ENCODE measurements at places on chromosomes 4 and X. TPM values are rescaled to one million over a fixed set of nuclear protein-coding genes. Genes with fewer than 3 reads are reported as not detected.

GRCh38 chr4:126742048-126742447 is 890.7 kb upstream of the INTU start:
- H3K36me3 ChIP-seq = no peaks in the 10 kb centered on the region
- H3K4me1 ChIP-seq = no peaks in the 10 kb centered on the region
- no peak overlapping the region for H3K27ac ChIP-seq
- H3K27me3 ChIP-seq = no peaks in the 10 kb centered on the region
- no peak overlapping the region for H3K4me3 ChIP-seq
- no peak for DNase-seq

- no peak overlapping the region for H3K27ac ChIP-seq
- no peak for DNase-seq
These were observed 132.6 kb downstream of the SCFD2 start for GRCh38 chr4:53233114-53233795.

DNA sequence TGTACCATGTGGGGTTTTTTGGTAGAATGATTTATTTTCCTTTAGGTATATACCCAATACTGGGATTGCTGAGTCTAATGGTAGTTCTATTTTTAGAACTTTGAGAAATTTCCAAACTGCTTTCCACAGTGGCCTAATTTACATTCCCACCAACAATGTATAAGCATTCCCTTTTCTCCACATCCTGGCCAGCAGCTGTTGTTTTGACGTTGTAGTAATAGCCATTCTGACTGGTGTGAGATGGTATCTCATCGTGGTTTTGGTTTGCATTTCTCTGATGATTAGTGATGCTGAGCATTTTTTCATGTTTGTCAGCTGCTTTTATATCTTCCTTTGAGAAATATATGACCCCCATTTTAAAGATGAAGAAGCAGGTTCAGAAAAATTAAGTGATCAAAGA is 153.7 kb downstream of the CBR4 start:
- no peak for DNase-seq
- no peak overlapping the region for H3K4me3 ChIP-seq
- H3K36me3 ChIP-seq = no peaks in the 10 kb centered on the region
- peaks cover 4% of the 10 kb centered on the region for H3K4me1 ChIP-seq
- H3K27me3 ChIP-seq = no peaks in the 10 kb centered on the region

DNA sequence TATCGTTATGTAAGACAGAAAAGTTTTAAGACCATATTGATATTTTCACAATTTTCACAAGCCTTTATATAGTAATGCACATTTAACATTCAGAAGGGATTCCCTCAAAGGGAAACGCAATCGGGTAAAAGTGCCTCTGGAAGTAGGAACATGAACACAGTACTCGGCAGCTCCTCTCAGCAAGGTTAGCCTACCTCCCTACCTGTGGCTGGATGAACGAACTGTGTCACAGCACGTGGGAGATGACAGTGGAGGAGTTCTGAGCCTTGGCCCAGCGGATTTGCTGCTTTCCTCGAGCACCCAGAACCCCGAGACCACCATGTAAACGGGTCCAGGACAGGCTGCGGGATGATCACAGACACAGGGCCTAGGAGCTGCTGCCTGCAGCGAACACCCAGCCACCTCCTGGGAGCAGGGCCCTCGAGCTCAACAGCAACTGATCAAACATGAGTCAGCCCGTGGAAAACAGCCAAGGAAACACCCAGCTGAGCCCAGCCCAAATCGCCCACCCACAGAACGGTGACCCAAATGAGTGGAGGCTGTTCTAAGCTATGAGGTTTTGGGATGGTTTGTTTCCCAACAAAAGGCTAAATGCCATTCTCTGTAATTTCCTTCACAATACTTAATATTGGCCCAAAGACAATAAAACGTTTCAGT is 30.4 kb downstream of the FAT1 start:
- H3K27me3 ChIP-seq = no peaks in the 10 kb centered on the region
- peaks cover 36% of the 10 kb centered on the region for H3K4me1 ChIP-seq
- no peak for DNase-seq
- no peak overlapping the region for H3K27ac ChIP-seq
- H3K36me3 ChIP-seq = no peaks in the 10 kb centered on the region
- no peak overlapping the region for H3K4me3 ChIP-seq

GRCh38 chrX:147847999-147848398 is 63.7 kb upstream of the FMR1 start:
- H3K27me3 ChIP-seq = no peaks in the 10 kb centered on the region
- no peaks in the 10 kb centered on the region for H3K36me3 ChIP-seq
- no peaks in the 10 kb centered on the region for H3K4me1 ChIP-seq
- H3K27ac ChIP-seq = no peak overlapping the region
- H3K4me3 ChIP-seq = no peak overlapping the region
- no peak for DNase-seq

DNA sequence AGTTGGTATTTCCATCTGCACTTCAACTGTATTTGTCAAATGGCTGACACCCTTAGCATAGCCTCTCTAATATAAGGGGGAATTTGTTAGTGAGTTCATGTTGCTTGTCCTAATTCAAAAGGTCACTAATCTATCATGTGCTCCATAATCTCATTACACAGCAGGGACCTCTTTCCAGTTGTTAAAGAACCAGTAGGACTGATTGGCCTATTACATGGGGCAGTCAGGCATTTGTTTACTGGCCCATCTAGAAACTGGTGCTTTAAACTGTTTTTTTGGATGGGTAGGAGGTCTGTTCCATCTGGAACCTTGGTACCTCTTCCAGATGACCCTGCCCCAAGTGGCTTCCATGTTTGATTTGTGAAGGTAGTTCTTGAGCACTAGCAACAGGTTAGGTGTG is 11.4 kb downstream of the ANK2 start:
- no peak for DNase-seq
- no peak overlapping the region for H3K4me3 ChIP-seq
- H3K4me1 ChIP-seq = peaks cover 15% of the 10 kb centered on the region
- H3K27ac ChIP-seq = no peak overlapping the region
- H3K36me3 ChIP-seq = no peaks in the 10 kb centered on the region
- H3K27me3 ChIP-seq = no peaks in the 10 kb centered on the region

GRCh38 chr4:105677709-105678108 is 30.8 kb downstream of the INTS12 start:
- H3K36me3 ChIP-seq = no peaks in the 10 kb centered on the region
- peaks cover 13% of the 10 kb centered on the region for H3K4me1 ChIP-seq
- H3K4me3 ChIP-seq = no peak overlapping the region
- H3K27ac ChIP-seq = no peak overlapping the region
- no peak for DNase-seq
- no peaks in the 10 kb centered on the region for H3K27me3 ChIP-seq

DNA sequence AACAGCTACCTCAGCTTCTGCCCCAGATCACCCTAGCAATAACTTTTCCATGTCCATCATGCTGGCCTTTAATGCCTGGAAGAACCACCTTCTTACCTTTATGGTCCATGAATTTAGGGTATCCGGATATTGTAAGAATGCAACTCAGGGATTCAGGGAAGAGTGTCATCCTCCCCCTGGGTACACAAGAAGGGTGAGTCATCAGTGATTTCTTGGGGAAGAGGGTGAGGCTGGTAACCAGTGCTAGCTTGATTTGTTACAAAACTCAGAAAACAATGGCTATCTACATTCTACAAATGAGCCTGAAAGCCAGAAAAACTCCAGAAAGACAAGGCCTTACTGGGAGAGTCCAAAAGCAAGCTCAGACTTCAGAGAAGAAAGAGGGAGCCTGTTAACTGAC is 10.4 kb upstream of the NALF2 start:
- no peak overlapping the region for H3K4me3 ChIP-seq
- no peaks in the 10 kb centered on the region for H3K4me1 ChIP-seq
- no peak overlapping the region for H3K27ac ChIP-seq
- DNase-seq = no peak
- no peaks in the 10 kb centered on the region for H3K27me3 ChIP-seq
- no peaks in the 10 kb centered on the region for H3K36me3 ChIP-seq

GRCh38 chrX:56733459-56734046 is 4.5 kb downstream of the NBDY start:
- no peaks in the 10 kb centered on the region for H3K27me3 ChIP-seq
- no peak overlapping the region for H3K4me3 ChIP-seq
- peak; percentile 73 for DNase-seq
- H3K4me1 ChIP-seq = no peaks in the 10 kb centered on the region
- H3K27ac ChIP-seq = no peak overlapping the region

- 0 out of 2 replicates have a peak, but pooled peaks cover 2% of the 10 kb centered on the region for H3K4me1 ChIP-seq
- H3K36me3 ChIP-seq = no peaks in the 10 kb centered on the region
- no peak for DNase-seq
- H3K4me3 ChIP-seq = no peak overlapping the region
These were observed 13.6 kb downstream of the GASK1B start for GRCh38 chr4:158159054-158159717.

DNA sequence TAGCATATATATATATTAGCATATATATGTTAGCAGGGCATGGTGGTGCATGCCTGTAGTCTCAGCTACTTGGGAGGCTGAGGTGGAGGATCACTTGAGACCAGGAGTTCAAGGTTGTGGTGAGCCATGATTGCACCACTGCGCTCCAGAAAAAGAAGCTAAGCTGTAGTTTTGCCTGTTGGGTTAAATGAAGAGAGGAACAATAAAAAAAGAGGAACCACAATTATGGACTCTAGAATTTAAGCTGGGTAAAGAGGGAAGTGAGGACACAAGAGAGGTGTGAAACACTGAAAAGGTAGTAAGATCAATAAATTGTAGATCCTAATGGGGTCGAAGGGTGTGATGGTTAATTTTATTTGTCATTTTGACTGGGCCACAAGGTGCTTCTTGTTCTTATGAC is 40.5 kb upstream of the HSD17B10 start:
- no peak overlapping the region for H3K27ac ChIP-seq
- H3K4me3 ChIP-seq = no peak overlapping the region
- H3K27me3 ChIP-seq = no peaks in the 10 kb centered on the region
- H3K36me3 ChIP-seq = no peaks in the 10 kb centered on the region
- no peaks in the 10 kb centered on the region for H3K4me1 ChIP-seq

- no peaks in the 10 kb centered on the region for H3K36me3 ChIP-seq
- H3K4me1 ChIP-seq = no peaks in the 10 kb centered on the region
- no peak overlapping the region for H3K27ac ChIP-seq
- H3K4me3 ChIP-seq = no peak overlapping the region
- DNase-seq = no peak
These were observed 129.8 kb downstream of the TBCK start for GRCh38 chr4:106186201-106186600.

DNA sequence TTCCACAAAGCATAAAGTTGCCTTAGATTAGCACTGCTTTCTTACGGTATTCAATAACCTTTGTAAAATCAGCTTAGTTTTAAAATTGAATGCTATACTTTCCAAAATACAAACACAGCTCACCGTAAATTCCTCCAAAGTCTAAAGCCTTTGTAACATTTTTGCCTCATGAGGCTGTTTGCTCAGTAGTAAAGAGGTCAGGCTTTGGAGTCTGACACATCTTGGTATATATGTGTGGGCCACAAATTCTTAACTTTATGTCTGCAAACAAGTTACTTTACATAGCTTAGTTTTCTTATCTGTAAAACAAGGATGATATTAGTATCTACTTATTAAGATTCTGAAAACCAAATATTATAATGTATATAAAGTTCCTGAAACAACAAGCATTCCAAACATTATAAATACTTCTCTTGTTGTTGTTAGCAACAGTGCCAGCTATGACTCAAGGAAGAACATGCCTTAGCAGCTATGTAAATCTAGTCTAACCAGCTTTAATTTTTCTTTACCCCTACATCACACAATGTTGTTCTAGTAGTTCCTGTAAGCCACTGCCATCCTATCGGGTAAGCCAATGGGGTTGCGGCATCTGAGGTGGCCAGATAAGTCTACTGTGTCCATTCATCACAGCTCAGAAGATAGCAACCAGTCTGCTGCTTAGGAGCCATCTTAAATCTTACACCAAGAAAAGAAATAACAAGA is 709.0 kb downstream of the KLHL13 start:
- H3K27me3 ChIP-seq = no peaks in the 10 kb centered on the region
- H3K36me3 ChIP-seq = no peaks in the 10 kb centered on the region
- no peak for DNase-seq
- H3K4me3 ChIP-seq = no peak overlapping the region
- no peak overlapping the region for H3K27ac ChIP-seq
- no peaks in the 10 kb centered on the region for H3K4me1 ChIP-seq

- no peak overlapping the region for H3K4me3 ChIP-seq
- H3K36me3 ChIP-seq = no peaks in the 10 kb centered on the region
These were observed 192.7 kb downstream of the RBMX2 start for GRCh38 chrX:130594453-130594916.

- peak; percentile 57 for DNase-seq
- no peaks in the 10 kb centered on the region for H3K4me1 ChIP-seq
- no peaks in the 10 kb centered on the region for H3K36me3 ChIP-seq
- no peaks in the 10 kb centered on the region for H3K27me3 ChIP-seq
These were observed 39.0 kb upstream of the CD99 start for GRCh38 chrX:2652106-2652505.

- H3K4me1 ChIP-seq = no peaks in the 10 kb centered on the region
- no peak overlapping the region for H3K27ac ChIP-seq
- DNase-seq = no peak
- H3K36me3 ChIP-seq = no peaks in the 10 kb centered on the region
- no peaks in the 10 kb centered on the region for H3K27me3 ChIP-seq
These were observed 94.5 kb upstream of the APOOL start for GRCh38 chrX:84909151-84909550.

DNA sequence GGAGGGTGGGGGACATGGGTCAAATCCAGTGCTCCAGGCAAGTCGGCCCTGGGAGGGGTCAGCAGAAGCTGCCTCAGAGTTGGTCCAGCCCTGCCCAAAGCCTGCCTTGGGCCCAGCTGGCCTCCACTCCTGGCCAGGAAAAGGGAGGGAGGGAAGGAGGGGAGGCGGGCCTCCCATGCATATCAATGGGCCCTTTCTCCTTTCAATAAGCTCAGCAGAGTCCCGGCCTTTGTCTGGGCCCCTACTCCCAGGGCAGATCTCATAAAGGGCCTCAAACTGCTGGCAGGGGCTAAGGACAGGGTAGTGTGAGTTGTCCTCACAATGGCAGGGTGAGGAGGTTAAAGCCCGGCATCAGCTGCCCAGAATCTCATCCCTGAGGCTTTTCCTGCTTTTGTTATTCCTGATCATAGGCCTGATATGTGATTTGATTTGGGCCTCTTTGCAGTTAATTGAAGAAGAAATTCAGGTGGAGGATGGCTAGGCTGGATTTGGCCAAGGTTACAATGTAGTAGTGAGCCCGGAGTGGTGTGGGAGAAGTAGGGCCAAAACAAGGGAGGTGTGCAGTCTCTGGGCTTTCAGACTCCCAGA is 121.1 kb upstream of the ATP6AP2 start:
- H3K36me3 ChIP-seq = no peaks in the 10 kb centered on the region
- H3K27ac ChIP-seq = no peak overlapping the region
- no peaks in the 10 kb centered on the region for H3K4me1 ChIP-seq
- H3K27me3 ChIP-seq = no peaks in the 10 kb centered on the region
- no peak overlapping the region for H3K4me3 ChIP-seq
- peak; percentile 59 for DNase-seq

GRCh38 chrX:139834879-139835278 is 98.0 kb downstream of the ATP11C start:
- H3K4me1 ChIP-seq = peaks cover 44% of the 10 kb centered on the region
- no peak overlapping the region for H3K4me3 ChIP-seq
- H3K27ac ChIP-seq = no peak overlapping the region
- H3K36me3 ChIP-seq = no peaks in the 10 kb centered on the region

The INTU gene
- total RNA-seq = 17.0 TPM

The PPP1R2C gene
- total RNA-seq = not detected

The SPATA18 gene
- 2.5 TPM for total RNA-seq

The IRS4 gene
- 14.9 TPM for total RNA-seq

The MAGEA11 gene
- not detected for total RNA-seq

The ZIC3 gene
- total RNA-seq = 72.9 TPM

The FGFBP1 gene
- not detected for total RNA-seq

The PPP2R2C gene
- 7.6 TPM for total RNA-seq

The RBPJ gene
- total RNA-seq = 205 TPM

The PPEF1 gene
- total RNA-seq = 0.76 TPM

The IQCM gene
- total RNA-seq = not detected

The BEX5 gene
- total RNA-seq = 22.4 TPM

The GATB gene
- total RNA-seq = 19.4 TPM

The UGT2A1 gene
- not detected for total RNA-seq

The EREG gene
- 4.2 TPM for total RNA-seq

The RBM46 gene
- 22.9 TPM for total RNA-seq

The UPF3B gene
- 11.5 TPM for total RNA-seq

The GYG2 gene
- total RNA-seq = 63.8 TPM
